ENCODE measurements at places on chromosomes 6 and 20.
A peak's percentile ranks its signal among the peaks of the same experiment; 100 is the strongest.

- no peak for DNase-seq
These were observed 38.1 kb downstream of the B4GALT5 start for GRCh38 chr20:49675368-49676151.

GRCh38 chr6:82612475-82613039, 248.9 kb downstream of the TPBG start:
- DNase-seq, result no peak

DNA sequence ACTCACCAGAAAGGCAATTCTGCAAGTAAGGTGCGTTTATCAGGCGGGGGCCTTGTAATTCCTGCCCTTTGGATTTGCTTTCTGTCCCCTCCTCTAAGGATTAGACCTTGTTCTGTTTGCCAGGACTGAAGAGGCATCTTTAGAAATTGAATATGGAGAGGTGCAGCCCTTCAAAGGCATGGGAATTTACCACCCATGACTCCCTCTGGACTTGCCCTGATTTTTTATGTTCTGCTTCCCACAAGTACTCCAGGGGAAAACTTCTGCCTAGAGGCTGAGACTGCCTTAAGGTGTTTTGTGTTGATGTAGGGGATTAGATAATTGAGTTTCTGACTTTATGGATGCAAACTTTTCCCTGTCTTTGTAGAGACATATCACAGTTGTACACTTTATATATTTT, 30.2 kb downstream of the SYTL3 start:
- no peak for DNase-seq

GRCh38 chr6:127347178-127347577, 3.8 kb upstream of the ECHDC1 start:
- DNase-seq, result no peak

GRCh38 chr6:150417899-150418826, 49.4 kb downstream of the IYD start:
- DNase-seq, result no peak

- no peak for DNase-seq
These were observed 42.9 kb downstream of the C6orf132 start for GRCh38 chr6:42099340-42100028.

GRCh38 chr6:33427585-33428223, 7.8 kb downstream of the SYNGAP1 start:
- peak; percentile 61 for DNase-seq

- no peak for DNase-seq
These were observed 46.8 kb downstream of the PCNA start for GRCh38 chr20:5072756-5073659.

All from stimulated activated CD8-positive, alpha-beta memory T cell treated with anti-CD3 and anti-CD28 coated beads, Interleukin-12 subunit alpha, Interleukin-12 subunit beta, amount 100 ng/mL, for 4 hours (primary cell).